ENCODE measurements at places on chromosomes 2 and 18.

DNA sequence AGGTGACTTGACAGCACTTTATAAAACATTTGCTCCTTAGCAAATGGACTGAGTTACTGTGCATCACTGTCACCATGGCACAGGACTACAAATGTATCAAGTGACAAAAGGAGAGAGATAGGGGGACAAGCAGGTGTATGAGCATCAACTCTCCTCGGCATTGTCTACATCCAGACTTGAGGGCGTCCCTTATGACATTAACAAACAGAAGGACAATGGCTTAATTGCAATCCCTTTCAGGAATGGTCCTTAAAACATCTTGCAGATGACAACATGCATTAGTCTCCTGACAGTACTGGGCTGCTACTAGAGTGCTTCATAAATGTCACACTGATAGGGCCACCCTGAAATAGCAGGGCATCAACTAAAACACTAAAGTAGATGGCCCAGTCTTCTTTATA is 198.8 kb downstream of the PDE1A start:
- no peak for DNase-seq

- no peak for DNase-seq
Measured at GRCh38 chr2:98460573-98461497, 16.2 kb downstream of the INPP4A start.

DNA sequence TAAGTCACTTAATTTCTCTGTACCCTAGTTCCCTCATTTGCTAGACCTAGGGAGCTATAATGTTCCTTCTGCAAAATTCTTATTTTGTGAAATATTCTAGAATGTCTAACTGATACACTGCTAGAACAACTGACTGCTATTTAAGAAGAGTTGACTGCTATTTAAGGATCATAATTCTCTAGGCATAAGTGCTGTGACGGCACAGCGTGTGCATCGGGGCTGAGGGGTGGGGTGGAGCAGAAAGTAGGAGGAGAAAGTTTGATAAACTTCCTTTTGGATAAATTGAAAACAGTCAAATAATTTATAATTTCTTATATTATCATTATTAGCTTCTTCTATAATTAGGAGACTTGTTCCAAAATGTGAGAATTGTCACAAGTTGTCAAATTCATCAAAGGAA is 10.4 kb upstream of the ACTR3 start:
- no peak for DNase-seq

- DNase-seq, result no peak
Measured at GRCh38 chr2:150644298-150645067, 157.0 kb upstream of the RND3 start.

DNA sequence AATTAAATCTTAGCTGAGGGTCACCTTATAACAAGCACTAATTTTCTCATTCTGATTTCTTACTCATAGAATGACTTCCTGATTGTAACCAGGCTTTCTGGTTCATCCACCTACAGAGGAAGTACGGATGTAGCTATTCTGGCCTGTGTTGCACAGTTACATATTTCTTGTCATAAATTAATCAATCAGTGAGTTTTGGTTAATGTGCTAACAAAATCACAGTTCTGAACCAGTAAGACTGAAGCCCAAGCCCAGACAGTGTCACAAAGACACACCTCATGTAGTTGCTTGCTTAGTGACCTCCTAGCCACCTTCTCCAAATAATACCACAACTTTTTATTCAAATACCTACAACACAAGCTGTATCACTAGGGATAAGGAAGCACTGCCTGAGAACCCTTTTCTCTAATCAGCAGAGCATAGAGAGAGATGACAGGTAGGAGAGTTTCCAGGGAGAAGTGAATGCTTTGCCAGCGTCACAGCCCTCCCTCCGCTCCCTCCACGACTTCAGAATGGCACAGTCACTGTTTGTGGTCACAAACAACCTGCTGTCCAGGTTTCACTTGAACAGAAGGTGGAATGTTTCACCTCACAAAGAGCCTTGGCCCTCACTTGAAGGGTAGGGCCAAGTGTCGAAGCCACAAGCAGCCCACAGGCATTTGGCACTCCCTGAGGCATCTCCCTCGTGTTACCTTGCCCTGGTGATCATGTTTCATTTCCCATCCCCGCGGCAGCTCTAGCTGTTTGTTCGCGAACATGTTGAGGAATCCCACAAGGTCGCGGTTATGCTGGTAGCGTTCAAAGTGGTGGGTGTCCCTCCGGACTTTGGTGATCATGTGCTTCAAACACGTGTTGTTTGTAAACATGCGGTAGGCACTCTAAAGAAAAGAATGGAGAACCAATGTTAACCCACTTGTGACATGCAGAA is 120.8 kb upstream of the STK17B start:
- no peak for DNase-seq

All from cortex of kidney (tissue), 1 donor.